ENCODE measurements at places on chromosomes 16 and 17.

DNA sequence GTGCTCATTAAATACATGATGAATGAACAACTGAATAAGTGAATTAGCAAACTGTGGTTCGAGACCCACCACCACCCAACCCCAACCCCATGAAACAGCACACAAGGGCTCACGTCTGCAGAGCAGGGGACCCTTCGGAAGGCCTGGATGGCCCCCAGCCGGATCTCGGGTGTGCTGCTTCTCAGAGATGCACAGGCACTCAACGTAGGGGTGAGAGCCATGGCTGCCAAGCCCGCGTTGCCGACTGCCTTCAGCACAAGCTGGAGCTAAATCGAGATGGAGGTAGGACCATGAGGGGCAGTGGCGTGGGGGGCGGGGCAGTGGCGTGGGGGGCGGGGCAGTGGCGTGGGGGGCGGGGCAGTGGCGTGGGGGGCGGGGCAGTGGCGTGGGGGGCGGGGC lies 93.2 kb downstream of the LITAF start:
- no peak for DNase-seq

DNA sequence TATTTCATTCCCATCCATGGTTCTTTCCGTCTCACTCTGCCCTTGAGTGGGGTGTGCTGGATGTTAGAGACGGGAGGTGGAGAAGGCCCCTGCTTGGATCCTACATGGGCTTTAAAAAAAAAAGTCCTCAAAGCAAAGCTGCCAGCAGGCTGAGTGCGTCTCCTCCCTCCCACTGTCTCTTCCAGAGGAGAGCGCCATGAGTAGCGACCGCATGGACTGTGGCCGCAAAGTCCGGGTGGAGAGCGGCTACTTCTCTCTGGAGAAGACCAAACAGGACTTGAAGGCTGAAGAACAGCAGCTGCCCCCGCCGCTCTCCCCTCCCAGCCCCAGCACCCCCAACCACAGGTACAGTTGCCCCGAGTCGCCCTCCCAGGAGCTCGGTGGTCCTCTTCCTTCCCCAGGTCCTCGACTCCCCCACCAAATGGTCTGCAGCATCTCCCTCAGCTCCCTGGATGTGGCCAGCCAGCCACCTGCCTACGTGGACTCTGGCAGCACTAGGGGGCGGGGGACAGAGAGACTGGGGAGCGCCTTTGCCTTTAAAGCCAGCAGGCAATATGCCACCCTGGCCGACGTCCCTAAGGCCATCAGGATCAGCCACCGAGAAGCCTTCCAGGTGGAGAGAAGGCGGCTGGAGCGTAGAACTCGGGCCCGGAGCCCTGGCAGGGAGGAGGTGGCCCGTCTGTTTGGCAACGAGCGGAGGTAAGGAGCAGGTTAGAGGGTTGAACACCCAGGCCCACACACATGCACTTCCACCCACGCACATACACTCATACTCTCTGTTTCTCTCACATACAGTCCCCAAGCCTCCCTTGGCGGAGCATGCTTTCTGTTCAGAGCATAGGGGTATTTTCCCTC lies 68.2 kb downstream of the PLD6 start:
- no peak for DNase-seq

DNA sequence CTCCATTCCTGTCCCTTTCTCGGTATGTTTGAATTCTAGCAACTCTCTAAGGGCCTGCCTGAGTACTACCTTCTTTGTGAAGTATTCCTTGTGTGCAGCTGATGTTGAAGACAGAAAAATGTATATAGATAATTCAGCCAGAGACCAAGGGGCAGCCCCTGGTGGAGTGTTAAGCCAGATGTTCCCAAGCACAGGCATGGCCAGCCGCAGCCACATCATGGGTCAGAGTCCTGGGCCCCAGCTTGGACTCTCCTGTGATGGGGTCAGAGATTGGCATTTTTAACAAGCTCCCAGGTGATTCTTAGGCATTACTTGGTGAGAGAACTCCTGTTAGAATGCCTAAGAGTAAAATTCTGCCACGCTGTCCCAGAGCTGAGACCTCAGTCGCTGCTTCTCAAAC lies 100.8 kb downstream of the IRF8 start:
- no peak for DNase-seq

DNA sequence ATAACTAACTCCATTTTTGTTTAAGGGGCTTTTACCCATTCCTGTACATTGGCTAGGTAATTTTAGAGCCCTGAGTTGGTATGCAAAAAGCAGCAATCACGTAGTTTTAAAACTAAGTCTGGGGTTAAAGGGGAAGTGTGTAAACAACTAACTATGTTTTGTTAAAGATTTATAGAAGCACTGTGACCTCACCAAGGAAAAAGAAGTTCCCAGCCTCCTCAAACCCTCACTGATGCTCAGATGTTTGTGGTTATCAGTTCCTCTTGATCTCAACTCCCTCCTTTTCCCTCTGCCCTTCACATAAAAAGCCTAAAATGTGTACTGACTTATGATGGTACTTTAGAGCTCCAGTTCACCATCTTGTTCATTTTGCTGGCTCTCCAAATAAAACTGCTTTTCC lies 119.9 kb upstream of the IRX6 start:
- DNase-seq = no peak

- no peak for DNase-seq
These were observed 29.5 kb downstream of the CYLD start for GRCh38 chr16:50771366-50771765.

GRCh38 chr17:8345951-8346665 lies 6.5 kb downstream of the ODF4 start:
- DNase-seq = no peak
